ENCODE measurements at places on chromosomes 5 and 9.

GRCh38 chr5:388266-389196 lies 54.4 kb upstream of the EXOC3 start:
- DNase-seq: no peak

DNA sequence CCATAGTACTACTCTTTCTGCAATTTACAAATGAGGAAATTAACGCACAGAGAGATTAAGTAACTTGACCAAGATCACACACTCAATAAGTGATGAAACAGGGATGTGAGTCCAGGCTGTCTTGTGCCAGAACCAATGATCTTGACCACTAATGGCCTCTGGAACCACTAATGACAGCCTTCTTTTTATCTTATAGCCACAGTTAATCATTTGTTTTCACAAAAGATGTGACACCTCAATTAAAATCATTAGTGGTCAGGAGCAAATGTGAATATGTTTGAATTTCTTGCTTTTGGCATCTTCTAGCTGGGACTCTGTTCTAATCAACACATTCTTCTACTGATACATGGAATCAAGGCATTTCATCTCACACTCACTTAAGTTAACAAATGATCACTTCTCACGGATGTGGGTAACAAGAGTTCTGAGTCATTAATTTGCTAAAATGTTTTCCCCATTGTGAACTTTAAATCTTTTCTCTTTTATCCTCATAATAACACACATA lies 102.7 kb upstream of the CD180 start:
- no peak for DNase-seq

DNA sequence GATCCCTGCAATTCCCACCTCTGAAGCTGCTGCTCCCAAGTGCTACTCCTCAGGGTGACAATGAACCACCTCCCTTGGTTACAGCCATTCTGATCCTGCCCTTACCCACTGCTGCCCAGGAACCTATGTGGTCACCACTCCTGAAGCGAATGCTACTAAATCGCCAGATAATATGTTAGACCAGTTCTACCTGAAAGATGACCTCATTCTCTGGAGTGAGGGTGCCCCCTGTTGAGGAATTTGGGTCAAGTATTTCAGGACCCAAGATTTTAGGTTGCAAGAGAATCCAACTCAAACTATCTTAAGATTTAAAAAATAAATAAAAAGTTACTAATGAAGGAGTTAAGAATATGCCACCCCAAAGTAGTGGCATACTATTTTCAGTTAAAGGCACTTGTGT lies 5.8 kb upstream of the SNAPC3 start:
- DNase-seq: no peak

- DNase-seq: no peak
Observed at GRCh38 chr5:31268686-31269085, 75.2 kb downstream of the CDH6 start.

Measured in RKO (cell line).